Activated CD4-positive, alpha-beta T cell treated with anti-CD3 and anti-CD28 coated beads, Interleukin-2, Interleukin-6, amounts not matched to agents 100 ng/mL and 50 ng/mL, durations not matched to agents 16 hours and 8 hours (primary cell): ENCODE measurements at places on chromosomes 13 and 19.

- DNase-seq, result no peak
Observed at GRCh38 chr19:6238643-6239281, 41.0 kb downstream of the MLLT1 start.

DNA sequence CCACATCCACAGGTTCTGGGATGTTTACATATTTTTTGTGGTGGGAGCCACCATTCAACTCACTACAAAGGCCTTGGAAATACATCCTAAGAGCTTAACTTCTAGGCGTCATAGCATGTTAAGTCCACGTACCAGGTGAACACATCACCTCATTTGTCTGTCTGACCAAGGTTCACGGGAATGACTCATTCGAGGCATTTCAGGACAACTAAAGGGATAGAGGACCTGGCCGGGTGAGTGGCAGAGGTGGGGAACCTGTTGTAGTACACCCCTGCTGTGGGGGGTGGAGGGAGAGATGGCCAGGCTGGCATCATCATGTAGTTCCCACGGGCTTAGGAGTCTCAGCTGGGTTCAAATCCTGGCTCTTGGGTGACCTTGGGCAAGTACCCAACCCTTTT lies 51.5 kb downstream of the BICRA start:
- DNase-seq, result no peak

DNA sequence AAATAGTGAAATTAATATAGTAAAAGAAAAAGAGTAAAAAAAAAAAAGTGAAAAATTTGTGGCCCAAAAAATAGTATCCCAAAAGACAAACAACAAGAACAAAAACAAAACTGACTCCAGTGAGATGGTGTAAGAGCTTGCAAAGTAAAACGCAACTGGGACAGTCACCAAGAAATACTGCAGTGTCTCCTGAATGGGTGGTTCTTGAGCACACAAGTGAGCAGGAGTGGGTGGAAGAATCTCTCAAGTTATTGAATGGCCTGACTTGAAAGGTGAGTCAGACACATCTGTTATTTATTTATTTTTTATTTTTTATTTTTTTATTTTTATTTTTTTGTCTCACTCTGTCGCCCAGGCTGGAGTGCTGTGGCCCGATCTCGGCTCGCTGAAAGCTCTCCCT lies 1.9 kb downstream of the ZNF493 start:
- no peak for DNase-seq

GRCh38 chr19:18023622-18024251 lies 15.8 kb downstream of the ARRDC2 start:
- no peak for DNase-seq

DNA sequence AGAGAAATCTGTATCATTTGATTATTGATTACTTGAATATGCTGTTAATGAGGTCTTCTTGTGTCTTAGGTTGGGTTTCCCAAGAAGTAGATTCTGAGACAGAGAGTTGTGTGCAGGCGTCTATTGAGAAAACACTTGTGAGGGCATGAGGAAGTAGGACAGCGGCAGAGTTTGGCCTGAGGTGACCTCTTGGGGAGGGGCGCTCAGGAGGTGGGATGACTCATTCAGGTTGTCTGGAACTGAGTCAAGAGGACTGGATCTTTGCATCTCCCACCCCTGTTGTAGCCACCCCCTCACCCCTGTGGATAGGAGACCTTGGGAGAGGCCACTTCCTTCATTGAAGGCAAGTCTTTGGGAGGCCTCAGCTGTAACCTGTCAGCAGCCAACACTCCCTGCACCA lies 35.2 kb upstream of the WDFY2 start:
- peak; percentile 15 for DNase-seq
